ENCODE measurements at places on chromosomes 7 and 10.

- DNase-seq, result no peak
These were observed 21.9 kb upstream of the SEMA3A start for GRCh38 chr7:84216472-84216871.

- no peak for DNase-seq
These were observed 104.3 kb upstream of the CAV2 start for GRCh38 chr7:116395141-116395791.

DNA sequence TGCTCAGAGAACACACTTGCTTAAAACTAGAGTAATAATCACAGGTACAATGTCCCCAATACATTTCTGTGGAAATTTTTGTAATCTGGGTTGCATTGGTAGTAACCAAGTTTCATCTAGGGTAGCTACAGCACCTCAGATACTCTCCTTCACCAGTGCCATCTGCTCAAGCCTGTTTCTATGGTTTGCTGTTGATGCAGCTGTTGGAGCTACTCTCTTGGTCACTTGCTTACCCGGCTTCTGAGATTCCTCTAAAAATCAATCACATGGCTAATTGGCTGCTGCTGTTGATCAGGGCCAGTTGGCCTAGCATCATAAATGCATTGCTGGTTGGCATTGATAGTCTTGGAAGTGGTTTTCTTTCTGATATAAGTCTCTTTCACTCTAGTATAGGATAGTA lies 220.8 kb downstream of the BICC1 start:
- no peak for DNase-seq

DNA sequence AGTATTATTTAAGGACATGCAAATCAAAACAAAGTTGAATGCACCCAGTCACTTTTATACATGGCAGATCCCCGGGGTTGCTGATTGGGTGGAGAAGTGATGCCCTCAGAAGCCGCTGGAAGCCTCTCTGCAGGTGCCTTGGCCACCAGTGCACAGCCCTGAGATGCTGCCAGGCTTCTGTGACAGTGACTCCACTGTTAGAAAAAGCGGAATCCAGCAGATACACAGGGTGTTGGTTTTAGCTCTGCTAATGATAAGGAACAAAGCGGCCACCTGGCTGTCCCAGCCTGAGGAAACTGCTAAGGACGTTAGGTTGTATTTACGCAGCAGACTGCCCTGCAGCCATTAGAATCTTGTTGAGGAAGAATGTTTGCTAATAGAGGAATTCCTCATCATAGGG lies 47.5 kb downstream of the JAKMIP3 start:
- no peak for DNase-seq

DNA sequence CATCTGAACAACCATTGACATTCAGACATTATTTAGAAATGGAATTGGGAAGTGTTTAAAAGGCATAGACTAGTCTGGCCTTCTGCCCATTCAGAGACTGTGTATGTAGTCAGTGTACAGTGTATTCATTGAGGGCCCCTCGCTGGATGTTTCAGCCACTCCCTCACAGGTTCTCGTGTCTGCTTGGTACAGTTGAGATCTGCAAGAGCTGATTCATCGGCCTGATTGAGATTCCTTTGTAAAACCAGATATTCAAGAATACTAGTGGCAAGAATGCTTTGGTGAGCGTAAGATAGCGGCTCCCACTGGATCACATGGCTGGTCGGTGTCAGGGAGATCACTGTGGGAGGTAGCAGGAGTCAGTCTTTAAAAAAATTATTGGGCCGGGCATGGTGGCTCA lies 119.5 kb downstream of the TCF7L2 start:
- DNase-seq, result no peak

DNA sequence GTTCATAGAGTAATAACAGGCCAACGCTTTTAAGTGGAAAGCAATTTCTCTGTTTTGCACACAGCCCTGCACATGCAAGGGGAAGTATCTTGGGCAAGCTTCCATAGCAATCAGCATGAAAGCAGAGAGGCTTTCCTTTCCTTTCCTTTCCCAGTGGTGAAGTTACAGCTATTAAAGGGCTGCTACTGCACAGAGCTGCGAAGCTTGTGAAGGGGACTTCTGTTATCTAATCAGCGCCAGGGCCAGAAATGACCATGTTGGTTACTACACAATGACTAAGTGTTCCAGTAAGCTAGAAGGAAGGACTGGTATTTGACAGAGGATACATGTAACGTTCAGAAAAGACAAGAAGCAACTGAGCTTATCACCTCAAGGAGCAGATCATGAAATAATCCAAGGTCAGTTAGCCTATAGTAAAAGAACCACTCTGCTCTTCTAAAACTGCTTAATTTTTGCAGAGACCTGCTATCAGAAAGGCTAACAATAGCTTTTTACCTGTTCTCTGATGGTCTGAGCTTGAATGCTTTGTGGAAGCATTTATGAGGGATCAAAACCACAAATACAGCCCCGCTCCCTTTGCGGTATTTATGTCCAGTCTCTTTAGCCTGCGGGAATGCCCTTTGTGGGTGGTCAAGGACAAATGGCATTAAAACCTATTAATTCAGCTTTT lies 45.9 kb downstream of the SGMS1 start:
- DNase-seq, result no peak

GRCh38 chr10:132705173-132705572 lies 80.8 kb downstream of the NKX6-2 start:
- DNase-seq, result no peak

- no peak for DNase-seq
These were observed 132.1 kb downstream of the CSTF2T start for GRCh38 chr10:51567271-51567670.

DNA sequence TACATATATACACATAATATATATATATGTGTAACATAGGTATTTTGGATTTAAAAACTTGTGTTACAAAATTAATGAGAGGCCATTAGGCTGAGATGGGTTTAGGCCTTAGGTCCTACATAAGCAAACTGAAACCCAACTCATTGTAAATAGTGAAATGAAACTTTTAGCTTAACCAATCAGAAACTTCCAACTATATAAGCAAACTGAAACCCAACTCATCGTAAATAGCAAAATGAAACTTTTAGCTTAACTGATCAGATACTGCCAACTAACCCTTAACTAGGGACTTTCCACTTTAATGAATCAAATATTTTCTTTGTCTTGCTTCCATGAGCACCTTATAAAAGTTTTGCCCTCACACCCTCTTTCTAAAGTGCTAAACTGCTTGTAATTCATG lies 17.3 kb upstream of the SAMD9L start:
- DNase-seq, result no peak

- DNase-seq, result peak; percentile 21
These were observed 4.8 kb downstream of the EGR2 start for GRCh38 chr10:62811159-62811875.

DNA sequence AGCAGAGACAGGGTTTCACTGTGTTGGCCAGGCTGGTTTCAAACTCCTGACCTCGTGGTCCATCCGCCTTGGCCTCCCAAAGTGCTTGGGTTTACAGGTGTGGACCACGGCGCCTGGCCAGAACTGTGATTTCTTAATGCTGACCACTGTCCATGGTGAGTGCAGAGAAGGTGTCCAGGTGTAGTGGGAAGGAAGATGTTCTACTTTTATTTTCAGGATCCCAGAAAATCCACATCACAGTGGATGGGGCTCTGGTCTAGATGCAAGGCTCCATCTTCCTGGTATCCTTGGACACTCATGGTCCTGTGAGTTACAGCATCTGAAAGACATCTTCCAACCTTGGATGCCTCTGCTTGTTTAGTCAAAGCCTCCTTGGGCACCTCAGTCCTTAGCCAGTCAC lies 92.7 kb downstream of the CCDC3 start:
- DNase-seq, result no peak

DNA sequence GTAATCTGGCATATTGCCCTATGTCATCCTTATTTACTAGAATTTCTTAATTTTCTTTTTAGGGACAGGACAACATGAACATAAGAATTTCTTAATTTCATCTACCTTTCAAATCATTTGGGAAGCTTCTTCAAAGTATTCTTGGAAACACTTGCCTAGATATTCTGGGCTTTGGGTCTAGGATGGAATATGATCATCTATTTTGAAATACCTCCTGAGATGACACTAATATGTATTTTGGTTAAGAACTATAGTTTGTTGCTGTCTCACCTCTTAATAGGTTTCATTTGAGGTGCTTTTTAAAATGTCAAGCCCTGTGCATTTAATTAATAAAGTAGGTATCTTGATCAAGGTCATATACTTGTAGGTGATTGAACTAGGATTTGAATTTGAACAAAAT lies 49.1 kb downstream of the SEPTIN7 start:
- DNase-seq, result no peak

- no peak for DNase-seq
These were observed 121.5 kb upstream of the SH2B2 start for GRCh38 chr7:102165136-102165535.

DNA sequence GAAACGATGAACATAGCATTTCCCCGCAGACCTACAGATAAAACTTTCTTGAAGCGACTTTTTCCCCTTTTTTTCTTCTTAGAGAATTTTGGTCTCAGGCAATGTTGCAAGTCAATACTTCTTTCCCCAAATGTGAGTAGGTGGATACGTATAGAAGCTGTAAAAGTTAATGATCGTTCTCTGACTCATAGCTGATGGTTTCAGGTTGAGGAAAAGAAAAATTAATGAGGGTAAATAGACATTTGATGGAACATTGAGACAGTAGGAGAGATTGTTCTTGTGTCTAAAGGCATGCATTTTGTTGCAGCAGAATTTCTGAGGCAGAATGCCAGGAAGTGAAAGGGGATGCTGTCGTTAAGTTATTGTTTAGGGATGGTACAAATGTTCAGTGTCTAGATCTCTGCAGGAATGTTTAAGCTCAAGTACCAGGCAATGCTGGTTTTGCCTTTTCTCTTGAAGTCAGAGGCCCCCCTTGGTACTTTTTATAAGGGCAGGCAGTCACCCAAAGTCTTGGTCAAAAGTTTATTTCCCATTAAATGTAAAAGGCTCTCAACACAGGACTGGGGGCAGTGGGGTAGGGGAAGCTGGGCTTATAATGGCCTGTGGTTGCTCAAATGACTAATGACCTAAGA lies 9.3 kb downstream of the TCF7L2 start:
- DNase-seq, result no peak

- DNase-seq, result no peak
These were observed 50.4 kb upstream of the EBF3 start for GRCh38 chr10:130014263-130015074.

GRCh38 chr7:43784030-43784584 lies 25.6 kb downstream of the BLVRA start:
- no peak for DNase-seq

- peak; percentile 62 for DNase-seq
These were observed 13.0 kb upstream of the STK31 start for GRCh38 chr7:23696916-23697441.

DNA sequence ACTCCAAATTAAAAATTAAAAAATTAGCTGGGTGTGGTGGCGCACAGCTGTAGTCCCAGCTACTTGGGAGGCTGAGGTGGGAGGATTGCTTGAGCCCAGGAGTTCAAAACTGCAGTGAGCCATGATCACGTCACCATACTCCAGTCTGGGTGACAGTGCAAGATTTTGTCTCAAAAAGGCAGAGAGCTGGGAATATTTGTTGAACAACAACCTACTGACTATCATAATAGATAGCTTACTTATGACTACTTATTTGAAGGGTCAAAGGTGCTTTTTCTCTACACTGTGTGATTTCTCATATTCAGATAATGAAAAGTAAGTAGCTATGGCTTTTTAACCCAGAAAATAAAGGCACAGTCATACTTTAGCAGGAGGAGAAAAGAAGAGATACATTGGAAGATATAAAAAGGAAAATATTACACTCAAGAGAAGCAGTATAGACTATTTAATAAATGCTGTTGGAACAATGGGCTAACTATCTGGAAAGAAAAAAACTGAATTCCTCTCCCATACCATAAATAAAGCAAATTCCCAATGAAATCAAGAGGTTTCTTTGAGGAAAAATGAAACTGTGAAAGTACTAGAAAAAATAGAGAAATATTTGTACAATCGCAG lies 6.7 kb downstream of the GSDME start:
- DNase-seq, result no peak

GRCh38 chr10:121822180-121822579 lies 105.7 kb downstream of the ATE1 start:
- DNase-seq, result no peak

DNA sequence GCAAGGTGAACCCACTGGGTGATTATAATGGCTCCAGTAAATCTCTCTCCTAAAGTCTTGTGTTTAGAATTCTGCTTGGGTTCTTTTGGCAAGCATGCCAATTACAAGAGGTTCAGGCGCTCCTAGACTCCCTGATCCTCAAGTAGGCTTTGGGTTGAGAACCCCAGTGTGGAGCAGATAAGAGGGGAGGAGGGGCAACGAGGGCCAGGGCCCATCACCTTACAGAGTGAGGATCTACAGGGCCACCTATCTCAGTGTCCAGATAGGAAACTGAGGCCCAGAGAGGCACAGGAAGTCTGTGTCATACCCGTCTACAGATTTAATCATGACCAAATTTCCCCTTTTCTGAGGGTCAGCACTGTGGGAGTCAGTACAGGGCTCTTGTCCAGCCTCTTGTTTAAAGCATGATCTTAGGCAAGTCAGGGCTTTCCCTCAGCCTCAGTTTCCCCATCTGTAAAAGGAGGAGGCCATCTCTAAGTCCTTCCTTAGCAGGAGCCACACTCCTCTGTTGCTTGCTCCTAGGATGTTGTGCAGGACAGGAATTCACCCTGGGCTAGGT lies 4.4 kb downstream of the TACR2 start:
- no peak for DNase-seq

DNA sequence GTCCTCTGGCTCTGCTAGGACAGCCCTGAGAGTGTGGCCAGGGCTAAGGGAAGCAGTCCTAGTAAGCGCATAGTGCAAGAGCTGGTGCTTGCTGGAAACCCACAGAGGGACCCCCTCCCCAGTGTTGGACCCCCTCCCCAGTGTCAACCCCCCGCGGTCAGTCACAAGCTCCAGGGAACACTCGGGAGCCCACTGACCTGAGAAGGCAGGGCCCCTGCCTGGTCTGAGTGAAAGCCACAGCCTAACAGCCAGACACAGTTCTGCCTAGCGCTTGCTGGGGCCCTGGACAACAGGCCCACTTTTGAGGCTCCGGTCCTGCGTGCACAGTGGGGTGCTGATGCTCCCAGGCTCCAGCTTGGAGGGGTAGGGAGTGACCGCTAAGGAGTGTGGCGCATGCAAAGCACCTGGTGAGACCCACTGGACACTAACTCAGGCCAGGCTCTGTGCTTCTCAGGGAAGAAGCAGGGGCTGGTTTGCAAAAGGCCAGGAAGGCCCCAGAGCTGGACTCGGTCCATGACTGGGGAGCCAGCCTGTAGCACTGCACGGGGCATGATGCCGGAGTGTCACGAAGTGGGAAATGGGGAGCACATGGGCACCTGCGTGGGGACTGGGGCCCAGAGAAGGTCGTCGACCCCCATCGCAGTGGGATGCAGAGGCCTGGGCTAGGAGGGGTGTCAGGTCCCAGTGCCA lies 175.8 kb upstream of the PPP2R2D start:
- DNase-seq, result no peak

Data from germinal center (tissue), 1 donor.